ENCODE measurements at places on chromosomes 2 and 18.

DNA sequence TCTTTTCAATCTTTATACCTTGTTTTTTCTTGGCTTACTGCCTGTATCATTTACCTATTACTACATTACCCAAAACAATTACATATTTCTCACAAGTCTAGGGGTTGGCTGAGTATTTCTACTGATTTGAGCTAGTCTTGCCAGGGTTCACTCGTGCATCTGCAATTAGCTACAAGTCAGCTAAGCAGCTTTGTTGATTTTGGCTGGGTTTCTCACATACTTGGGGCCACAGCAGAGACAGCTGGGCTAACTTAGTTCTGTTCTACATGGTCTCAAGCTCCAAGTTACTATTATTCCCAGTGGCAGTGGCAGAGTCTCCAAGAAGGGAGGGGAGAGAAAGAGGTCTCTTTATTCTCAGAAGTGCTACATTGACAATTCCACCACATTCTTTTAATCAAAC lies 54.7 kb upstream of the SP5 start:
- DNase-seq, result no peak

- DNase-seq, result no peak
Measured at GRCh38 chr2:148917431-148917830, 42.4 kb downstream of the KIF5C start.

DNA sequence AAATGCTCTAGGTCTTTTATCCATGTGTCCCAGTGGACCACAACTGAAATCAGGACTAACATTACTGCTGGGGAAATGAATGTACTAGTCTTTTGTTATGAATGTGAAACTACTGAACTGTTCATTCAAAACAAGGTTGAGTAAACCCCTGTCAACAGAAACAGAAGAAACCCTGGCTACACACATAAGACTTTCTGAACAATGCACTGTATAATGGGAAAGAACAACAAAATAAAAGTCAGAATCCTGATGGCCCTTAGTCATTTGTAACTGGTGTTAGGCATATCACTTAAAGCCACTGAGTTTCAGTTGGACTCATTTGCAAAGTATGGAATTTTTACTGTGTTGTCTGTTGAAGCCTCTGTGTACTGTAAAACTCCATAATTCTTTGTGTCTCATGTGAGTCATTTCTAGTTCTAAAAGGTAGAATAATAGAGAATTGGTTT lies 77.0 kb upstream of the UBXN4 start:
- DNase-seq, result no peak

- DNase-seq, result no peak
Measured at GRCh38 chr2:88036606-88037005, 19.0 kb downstream of the KRCC1 start.

- no peak for DNase-seq
Measured at GRCh38 chr2:31141443-31142085, 3.3 kb upstream of the GALNT14 start.

- DNase-seq, result peak; percentile 50
Measured at GRCh38 chr2:60565472-60565871, 12.0 kb upstream of the BCL11A start.
